Suppressor macrophage (primary cell): ENCODE measurements at places on chromosomes 6 and 20.

GRCh38 chr6:69027861-69028260, 392.8 kb downstream of the ADGRB3 start:
- no peak for DNase-seq

GRCh38 chr6:68615938-68616337, 19.1 kb upstream of the ADGRB3 start:
- no peak for DNase-seq

DNA sequence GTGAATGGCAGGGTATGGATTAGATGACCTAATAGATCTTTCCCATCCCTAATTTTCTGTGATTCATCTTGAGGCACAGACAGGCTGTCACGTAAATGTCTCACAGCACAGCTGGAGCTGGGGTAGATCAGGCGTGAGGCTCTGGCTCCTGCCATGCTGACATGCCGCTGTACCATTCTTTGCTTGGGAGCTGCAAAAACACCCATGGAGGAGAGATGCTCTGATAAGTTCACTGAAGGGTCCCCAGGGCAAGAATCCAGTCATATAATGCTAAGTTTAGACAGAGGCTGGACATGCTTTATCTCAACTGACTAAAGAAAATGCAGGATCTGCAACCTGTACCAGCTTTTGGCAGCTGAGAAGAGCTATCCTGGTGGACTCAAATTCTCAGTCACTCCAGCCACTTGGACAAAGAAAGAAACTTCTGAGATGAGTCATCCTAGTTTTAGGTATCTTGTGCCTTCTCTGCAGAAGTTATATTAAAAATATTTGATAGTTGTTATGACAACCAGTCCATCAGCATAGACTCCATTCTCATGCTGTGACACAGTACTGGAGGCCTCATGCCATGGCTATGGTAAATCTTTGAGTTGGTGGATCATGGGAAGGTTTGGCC, 185.1 kb upstream of the RAB32 start:
- DNase-seq = no peak

DNA sequence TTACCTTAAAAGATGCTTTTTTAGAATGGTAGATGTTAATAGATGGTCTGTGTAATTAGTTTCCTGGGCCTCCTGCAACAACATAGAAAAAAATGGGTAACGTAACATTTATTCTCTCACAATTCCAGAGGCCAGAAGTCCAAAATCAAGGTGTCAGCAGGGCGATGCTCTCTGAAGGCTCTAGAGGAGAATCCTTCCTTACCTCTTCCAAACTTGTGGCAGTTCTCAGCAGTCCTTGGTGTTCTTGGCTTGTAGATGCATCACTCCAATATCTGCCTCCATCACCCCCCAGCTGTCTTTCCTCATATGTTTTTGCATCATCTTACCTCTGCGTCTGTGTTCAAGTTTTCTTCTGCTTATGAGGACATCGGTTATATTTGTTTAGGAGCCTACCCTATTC, 107.9 kb downstream of the SCAF8 start:
- DNase-seq = no peak

- DNase-seq = peak; percentile 22
These were observed 21.0 kb downstream of the SLC13A3 start for GRCh38 chr20:46630306-46630705.

GRCh38 chr6:146859795-146860495, 261.2 kb downstream of the ADGB start:
- DNase-seq = no peak

DNA sequence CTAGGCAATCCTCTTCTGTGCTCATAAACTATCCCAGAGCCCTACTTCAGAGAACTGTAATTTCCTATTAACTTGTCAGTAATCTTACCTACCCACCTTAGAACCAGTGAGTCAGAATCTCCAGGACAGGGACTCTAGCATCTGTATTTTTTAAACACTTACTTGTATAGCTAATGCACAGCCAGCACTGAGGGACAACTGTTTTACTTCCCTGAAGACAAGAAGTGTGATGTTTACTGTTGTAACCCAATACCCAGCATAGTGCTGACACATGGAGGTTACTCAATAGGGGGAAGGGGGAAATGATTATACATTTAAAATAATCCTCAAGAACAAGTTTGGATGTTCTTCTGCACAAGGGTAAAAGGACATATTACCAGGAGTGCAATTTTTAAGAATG, 130.8 kb downstream of the BTBD9 start:
- DNase-seq = no peak

DNA sequence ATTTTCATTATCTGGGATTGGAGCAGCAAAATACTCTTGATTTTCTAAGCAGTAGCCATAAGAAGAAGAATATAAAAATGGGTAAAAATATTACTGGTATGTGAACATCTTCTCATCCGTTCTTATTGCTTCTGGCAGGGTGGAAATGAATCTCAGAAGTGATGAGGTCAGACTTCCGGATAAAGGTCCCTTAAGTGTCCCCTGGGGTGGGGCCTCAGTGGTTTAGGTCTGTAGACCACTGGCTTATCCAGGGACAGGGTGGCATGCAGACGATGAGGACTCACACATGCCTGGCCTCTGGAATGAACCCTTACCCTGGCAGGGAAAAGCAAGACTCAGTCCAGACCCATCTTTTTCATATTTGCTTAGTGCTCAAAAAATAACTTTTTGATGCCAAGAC, 143.3 kb downstream of the UST start:
- no peak for DNase-seq

GRCh38 chr6:24549674-24550353, 55.0 kb downstream of the ALDH5A1 start:
- no peak for DNase-seq

DNA sequence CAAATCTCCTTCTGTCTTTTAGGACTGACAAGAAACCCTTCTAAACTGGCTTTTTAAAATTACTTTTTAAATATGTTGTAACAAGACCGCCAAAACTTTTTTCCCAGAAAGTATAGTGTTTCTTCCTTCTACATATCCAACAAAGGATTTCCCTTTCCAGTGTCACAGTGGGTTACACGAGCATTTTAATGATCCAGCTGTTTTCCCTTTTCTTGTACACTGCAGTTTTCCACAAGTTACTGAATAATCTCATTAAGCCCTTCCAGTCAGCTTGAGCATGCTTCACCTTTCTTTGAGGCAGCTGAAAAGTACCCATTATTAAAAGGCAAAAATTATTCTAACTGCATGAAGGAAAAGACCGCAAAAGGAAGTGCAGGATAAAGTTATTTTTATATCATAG, 48.6 kb downstream of the CD24 start:
- no peak for DNase-seq

DNA sequence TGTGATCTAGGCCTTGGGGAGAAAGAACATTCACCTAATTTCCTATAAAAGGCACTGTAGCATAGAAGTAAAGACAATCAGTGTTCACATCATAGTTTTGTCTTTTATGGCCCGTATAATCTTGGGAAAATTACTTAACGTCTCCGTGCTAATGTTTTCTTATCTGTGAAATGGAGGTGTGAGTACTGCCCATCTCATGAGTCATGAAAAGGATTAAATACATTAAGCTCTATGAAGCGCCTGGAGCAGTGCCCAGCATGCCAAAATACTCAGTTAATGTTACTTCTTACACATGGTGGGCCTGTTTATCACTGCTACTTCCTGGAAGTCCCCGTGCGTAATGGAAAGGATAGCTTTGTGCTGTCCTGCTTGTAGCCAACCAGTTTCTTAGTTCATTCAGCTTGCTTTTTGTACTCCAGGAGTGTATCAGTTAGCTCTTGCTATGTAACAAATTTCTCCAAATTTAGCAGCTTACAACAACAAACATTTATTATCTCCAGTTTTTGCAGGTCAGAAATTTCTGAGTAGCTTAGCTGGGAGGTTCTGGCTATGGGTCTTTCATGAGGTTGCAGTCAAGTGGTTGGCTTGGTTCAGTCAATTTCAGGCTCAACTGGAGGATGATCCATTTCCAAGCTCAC, 103.6 kb upstream of the BMP2 start:
- no peak for DNase-seq

- peak; percentile 41 for DNase-seq
These were observed 270.4 kb upstream of the JARID2 start for GRCh38 chr6:14975471-14975817.

DNA sequence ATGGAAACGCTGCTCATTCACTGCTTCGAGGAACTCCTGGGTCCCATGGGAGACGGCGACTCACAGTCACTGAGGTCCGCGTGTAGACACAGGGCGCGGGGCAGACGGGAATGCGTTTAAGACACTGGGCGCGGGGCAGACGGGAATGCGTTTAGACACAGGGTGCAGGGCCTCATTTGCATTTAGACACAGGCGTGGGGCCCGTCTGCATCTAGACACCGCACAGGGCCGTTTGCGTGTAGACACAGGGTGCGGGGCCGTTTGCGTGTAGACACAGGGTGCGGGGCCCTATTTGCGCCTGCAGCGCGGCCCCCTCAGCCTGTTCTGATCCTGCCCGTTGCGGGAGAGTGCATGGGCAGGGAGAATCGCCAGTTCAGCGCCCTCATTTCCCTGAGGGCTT, 10.4 kb downstream of the DACT2 start:
- DNase-seq = no peak

- DNase-seq = no peak
These were observed 1.9 kb downstream of the ID1 start for GRCh38 chr20:31606804-31607639.

GRCh38 chr20:34970846-34971560, 15.3 kb downstream of the MYH7B start:
- DNase-seq = no peak

GRCh38 chr6:167956983-167957492, 40.4 kb upstream of the KIF25 start:
- no peak for DNase-seq

- no peak for DNase-seq
These were observed 8.9 kb downstream of the CCM2L start for GRCh38 chr20:32019156-32019510.
